ENCODE measurements at places on chromosomes 12 and 14.

DNA sequence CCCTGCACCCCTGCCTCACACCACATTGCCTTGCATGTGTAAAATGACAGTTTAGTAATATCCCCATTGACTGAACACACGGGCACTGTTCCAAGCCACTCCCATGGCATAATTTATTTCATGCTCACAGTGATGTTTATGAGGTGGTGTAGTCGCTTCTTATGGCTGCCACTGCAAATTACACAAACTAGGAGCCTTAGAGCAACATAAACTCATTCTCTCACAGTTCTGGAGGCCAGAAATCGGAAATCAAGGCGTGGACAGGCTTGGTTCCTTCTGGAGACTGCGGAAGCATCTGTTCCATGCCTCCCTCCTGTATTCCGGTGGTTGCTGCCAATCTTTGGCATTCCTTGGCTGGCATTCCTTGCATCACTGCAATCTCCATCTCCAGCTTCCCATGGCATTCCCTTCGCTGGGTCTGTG, 97.3 kb downstream of the RIN3 start:
- DNase-seq = no peak

DNA sequence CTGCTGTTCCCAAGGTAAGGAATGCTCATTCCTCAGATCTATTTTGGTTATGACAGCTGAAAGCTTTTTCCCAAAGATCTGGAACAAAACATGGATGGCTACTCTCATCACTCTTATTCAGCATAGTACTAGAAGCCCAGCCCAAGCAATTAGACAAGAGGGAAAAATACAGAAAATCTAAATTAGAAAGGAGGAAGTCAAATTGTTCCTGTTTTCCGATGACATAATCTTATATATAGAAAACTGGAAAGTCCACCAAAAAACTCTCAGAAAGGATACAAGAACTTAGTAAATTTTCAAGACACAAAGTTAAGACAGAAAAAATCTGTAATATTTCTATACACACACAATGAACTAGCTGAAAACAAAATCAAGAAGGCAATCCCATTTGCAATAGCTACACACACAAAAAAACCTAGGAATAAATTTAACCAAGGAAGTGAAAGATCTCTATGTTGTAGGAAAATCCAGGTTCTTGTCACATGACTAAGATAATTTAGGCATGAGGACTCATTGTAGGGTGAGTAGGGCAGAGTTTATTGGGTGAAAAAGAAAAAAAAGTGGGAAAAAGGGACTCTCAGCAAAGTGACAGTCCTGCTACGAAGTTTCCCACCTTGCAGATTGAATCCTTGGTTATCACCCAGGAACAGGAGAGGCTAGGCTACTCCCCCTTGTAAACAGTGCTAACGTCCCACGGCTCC, 28.6 kb upstream of the KLRB1 start:
- DNase-seq = no peak

DNA sequence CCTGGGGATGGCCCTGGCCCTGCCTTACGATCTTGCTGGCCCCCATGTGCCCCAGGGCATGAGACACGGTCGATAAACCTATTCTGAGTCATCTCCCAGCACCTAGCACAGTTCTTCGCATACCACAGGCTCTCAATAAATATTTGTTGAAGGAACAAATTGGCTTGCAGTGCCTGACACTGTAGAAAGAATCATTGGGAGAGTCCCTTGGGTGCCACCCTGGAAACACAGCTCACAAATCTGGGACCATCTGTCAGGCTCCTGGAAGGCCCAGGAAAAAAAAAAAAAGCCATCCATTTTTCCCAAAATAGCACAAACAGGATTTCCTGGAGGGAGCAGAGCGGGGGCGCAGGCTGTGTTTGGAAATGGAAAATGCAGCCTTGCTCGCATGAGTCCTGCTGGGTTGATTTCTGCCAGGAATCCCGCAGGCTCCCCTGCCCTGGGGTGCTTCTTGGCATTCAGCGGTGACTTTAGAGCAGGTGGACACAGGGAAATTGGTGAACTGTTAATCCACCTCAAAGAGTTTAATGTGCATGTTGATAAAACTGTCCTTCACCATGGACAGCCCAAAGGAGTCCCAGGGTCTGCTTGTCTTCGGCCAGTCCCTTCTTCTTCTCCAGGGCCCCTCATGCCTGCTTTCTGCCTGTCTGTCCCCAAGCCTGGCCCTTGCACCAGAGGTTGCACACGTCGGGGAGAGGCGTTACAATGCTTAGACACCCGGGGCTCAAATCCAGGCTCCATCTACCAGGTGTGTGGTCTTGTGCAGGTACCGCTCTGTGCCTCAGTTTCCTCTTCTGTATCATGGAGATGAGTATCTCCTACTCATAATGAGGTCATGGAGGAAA, 106.1 kb upstream of the RFLNA start:
- DNase-seq = no peak

GRCh38 chr14:100065111-100065871, at the start of gene EVL:
EVL (plus strand) TSS chr14:100065422; CDS start chr14:100065501, 79 bp downstream.
- DNase-seq = peak; percentile 78

GRCh38 chr14:94601884-94602391, 10.3 kb upstream of the SERPINA3 start:
- no peak for DNase-seq

- DNase-seq = no peak
Observed at GRCh38 chr14:59359431-59360124, 105.6 kb downstream of the GPR135 start.

DNA sequence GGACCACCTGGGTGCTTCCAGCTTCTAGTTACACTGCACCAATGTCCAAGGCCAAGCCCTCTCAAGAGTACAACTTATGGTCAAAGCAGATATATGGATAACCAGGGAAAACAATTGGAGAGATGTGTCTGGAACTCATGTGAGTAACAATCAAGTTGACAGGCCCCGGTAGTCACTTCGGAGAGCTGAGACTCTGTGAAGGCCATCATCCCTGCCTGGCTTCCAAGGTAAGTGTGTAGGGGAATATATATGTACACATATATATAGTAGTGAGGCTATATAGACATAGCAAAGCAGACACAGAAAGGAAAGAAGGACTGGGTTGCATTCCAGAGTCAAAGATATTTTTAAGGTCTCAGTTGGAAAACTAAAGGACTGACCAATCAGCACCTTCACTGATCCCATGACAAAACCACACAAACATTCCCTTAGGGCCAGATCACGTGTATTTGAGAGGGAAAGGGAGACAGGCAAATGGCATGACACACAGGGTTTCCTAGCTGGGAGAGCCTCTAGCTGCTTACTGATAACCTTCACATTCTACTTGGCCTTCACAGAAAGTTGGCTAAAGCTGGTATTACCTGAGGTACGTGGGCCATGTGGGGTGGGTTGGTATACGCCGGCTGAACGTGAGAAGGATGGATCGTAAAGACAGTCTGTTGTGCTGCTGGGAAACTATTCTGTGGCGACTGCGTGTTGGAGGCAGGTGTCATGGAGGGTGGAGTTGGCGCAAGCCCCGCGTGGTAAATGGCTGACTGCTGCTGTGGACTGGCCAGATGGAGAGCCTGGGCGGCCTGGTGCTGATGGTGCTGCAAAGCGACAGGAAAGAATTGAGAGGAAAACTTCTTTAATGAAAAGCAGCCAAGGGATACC, 50.0 kb downstream of the SH2B3 start:
- no peak for DNase-seq

- no peak for DNase-seq
Observed at GRCh38 chr14:100867631-100868315, 35.7 kb downstream of the RTL1 start.

DNA sequence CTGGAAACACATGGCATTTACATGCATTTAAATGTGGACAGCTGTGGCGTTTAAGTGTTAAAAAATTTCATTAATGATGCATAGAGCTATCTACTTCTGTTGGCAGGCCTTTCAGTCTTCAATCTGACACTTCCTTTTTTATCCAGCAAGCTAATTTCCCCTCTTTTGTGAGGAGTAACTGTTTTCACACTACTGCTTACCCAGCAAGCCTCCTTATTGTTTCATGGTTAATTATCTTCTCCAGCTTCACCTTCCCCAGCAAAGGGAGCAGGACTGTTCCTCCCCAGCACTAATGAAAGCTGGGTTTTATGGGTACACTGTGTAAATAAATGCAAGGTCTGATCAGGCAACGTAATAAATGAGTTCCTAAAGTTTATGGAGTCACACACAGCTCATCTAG, 129.4 kb upstream of the NPAS3 start:
- no peak for DNase-seq

- no peak for DNase-seq
Observed at GRCh38 chr14:98507264-98507663, 764.7 kb downstream of the BCL11B start.

- no peak for DNase-seq
Observed at GRCh38 chr12:119204131-119204530, 25.4 kb downstream of the HSPB8 start.

GRCh38 chr12:107449891-107450290, 235.7 kb upstream of the PWP1 start:
- DNase-seq = no peak

- DNase-seq = no peak
Observed at GRCh38 chr12:132658149-132658894, 28.8 kb downstream of the POLE start.

DNA sequence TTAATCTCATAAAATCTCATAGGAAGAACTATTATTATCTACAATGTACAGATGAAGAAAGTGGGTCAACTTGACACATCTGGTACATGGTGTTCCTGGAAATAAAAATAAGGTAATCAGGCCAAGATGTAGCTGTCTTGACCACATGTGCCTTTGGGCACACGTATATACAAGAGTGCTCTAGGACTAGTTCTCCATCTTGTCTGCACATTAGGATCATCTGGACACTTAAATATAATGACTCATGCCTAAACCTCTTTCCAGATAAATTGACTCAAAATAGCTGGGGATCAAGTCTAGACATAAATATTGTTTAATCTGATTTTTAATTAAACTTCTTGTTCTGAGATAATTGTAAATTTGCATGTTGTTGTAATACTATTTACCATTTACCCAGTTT, 182.6 kb downstream of the CNTN1 start:
- no peak for DNase-seq

DNA sequence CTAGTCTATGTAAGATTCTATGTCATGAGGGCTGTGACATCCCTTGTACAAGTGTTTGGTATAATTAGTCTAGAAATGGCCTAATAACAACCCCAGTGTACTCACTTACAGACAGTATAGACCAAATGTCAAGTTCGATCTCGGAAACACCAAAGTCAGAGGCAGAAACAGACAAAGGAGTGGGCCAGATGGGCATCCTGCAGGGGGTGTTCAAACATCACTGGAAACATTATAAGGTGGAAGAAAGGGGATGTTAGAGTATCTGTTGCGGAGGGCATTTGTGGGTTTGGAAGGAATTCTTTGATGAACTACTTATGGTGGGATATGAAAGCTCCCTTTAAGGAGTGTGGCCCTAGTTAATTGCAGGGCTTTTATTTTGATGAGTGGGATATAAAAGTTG, 134.6 kb downstream of the ESR2 start:
- no peak for DNase-seq

DNA sequence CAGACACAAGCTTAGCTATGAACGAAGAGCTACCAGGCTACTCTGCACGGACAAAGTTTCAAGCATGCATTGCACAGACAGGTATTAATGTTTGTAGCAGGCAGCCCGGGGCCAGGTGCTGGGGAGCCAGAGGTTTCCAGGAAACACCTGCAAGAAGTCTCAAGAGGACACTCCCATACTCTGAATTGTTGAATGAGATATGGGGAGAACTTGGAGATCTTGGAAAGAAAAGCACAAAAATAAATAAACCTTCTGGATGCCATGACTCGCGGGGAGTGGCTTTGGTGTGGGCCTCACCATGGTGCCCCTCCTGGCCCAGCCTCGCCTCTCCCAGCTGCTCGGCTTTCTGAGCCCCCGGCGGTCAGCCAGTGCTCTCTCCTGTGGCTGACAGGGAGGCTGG, 186.8 kb downstream of the TTC7B start:
- DNase-seq = no peak

GRCh38 chr12:122944605-122945592, 21.4 kb downstream of the ABCB9 start:
- DNase-seq = no peak

GRCh38 chr14:52961060-52961639, 10.3 kb upstream of the FERMT2 start:
- no peak for DNase-seq

DNA sequence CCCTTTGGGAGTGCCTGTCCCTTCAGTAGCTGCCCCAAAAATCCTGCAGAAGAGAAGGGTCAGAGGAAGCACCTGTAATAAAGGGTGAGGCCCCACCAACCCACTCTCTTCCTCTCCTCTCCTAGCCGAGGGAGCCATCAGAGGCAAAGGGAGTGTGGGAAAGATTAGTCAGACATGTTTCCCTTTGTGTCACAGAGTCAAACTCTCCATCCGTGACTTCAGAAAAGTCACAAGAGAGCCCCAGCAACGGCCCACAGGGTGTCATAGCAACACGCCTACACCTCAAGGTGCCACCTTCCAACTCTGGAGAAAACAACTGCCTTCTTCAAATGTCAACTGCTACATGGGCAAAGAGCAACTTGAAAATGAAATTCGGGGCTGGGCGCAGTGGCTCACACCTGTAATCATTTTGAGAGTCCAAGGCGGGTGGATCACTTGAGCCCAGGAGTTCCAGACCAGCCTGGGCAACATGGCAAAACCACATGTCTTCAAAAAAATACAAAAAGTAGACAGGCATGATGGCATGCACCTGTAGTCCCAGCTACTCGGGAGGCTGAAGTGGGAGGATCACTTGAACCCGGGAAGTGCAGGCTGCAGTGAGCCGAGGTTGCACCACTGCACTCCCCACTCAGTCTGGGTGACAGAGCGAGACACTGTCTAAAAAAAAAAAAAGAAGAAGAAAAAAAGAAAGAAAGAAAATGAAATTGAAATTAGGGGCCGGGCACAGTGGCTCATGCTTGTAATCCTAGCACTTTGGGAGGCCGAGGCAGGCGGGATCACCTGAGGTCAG, 17.7 kb upstream of the CD27 start:
- DNase-seq = peak; percentile 84

DNA sequence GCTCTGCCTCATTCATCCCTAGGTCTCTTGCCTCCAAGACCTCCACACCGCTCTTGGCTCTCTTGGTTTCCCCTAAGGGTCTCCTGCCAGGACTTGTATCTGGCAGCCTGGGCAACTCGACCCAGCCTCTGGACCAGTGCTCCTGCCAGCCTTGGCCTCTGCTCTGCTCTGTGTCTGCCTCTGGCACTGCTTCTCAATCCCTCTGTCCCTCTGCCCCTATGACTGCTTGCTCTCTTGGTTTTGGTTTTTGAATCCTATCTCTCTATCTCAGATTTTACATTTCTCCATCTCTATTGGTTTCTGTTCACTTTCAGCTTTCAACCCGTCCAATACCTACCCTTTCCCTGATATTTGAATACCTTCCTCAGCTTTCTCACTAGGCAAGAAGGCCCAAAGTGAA, 6.3 kb downstream of the ITGA5 start:
- no peak for DNase-seq

DNA sequence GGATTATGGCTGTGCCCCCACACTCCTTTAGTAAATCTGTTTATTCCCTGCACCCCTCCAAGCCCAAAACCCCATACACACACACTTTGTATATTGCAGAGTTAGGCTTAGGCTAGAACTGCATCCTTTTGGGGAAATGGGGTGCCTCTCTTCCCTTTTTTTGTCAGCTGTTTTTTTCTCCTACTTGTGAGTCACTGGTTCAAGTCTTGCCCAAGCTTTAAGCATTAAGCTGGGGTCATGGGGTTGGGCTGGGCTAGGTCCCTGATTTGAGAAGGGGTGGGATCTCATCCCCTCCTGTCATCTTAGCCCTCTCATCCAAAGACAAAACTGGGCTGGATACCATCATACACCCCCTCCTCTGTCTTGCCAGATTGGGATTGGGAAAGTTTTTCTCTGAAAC, 1.6 kb downstream of the LRP1 start:
- no peak for DNase-seq

Data from activated naive CD8-positive, alpha-beta T cell treated with anti-CD3 and anti-CD28 coated beads, Interleukin-2, amount 50 U/mL, for 16 hours (primary cell).